ENCODE measurements at places on chromosomes 7 and 10.

DNA sequence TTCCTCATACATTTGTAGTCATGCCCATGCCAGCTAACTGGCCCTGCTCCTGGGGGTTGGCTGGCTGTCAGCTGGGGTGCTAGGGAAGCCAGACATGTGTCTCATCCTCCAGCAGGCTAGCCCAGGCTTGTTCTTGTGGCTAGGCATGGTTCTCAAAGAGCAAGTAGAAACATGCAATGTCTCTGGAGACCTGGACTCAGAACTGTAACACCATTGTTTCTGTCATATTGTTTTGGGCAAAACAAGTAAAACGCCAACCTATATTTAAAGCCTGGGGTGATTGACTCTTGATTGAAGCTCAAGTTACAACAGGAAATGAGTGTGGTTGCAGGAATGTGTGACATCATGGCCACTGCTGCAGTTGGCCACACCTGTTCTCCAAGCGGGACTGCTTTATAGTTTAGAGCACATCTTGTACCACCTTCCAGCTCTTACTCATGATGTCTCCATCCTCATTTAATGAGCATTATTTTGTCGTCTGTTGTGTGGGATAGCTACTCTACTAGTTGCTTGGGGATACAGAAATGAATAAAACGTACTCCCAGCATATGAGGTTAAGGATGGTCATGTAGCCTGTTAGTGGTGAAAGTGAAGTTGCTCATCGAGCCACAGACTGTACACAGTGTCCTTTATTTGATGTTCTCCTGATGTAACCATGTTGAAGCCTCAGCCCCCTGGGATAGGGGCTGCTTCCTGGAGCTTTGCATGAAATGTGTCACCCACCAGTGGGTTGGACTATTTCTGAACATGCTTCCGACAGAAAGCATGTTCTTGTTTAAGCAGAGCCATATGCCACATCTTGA lies 168.4 kb downstream of the SORCS3 start:
- no peak for DNase-seq

GRCh38 chr10:101721806-101722205 lies 26.8 kb upstream of the FBXW4 start:
- no peak for DNase-seq

DNA sequence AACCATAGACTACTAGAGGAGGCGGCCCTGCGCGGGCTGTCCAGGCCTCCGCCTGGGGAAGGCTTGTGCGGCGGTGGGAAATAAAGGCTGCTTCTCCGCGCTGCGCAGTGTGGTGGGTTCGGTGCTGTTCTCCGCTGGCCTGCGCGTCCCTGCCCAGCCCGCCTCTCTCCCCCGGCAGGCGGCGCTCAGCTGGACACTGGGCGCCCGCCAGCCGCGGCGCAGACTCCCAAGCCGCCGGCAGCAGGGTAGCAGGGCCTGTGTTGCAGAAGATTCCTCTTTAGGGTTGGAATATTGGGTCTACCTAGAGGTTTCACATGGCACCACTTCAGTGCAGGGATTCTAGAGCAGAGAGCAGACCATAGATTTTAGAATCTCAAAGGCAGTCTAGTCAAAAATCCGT lies 66.1 kb upstream of the ZPBP start:
- DNase-seq = no peak

DNA sequence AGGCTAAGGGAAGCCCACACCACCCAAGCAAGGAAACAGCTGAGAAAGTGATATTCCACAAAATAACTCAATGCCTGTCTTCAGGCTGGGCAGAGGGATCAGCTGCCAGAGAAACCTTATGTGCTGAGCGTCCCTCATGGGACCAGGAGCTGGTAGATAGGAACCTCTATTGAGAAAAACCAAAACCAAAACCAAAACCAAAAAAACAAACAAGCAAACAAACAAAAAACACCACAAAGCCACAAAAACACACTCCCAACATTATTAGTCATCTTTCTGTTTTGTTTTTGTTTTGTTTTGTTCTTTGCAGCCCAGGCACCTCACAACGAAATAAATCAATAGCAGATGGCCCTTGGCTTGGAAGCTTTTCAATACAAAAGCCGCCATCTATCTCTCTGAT lies 760.8 kb upstream of the CELF2 start:
- no peak for DNase-seq

GRCh38 chr7:91398341-91398740 lies 134.1 kb downstream of the FZD1 start:
- no peak for DNase-seq

DNA sequence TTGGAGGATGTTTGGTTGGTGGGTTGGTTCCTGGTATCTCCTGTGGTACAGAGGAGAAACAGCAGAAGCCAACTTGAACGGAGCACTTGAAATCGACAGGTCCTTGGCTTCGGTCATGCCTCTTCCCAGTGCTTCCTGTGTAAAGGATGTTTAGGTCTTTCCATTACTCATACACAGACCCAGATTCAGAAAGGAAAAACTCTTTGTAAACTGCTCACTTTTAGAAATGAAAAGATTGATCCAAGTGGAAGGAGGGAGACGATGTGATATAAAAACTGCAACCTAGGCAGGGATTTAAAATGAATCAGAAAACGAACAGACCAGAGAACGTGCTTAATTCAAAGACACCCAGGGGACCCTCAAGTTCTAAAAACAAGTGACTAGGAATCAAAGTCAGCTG lies 338.4 kb downstream of the GALNT17 start:
- no peak for DNase-seq

DNA sequence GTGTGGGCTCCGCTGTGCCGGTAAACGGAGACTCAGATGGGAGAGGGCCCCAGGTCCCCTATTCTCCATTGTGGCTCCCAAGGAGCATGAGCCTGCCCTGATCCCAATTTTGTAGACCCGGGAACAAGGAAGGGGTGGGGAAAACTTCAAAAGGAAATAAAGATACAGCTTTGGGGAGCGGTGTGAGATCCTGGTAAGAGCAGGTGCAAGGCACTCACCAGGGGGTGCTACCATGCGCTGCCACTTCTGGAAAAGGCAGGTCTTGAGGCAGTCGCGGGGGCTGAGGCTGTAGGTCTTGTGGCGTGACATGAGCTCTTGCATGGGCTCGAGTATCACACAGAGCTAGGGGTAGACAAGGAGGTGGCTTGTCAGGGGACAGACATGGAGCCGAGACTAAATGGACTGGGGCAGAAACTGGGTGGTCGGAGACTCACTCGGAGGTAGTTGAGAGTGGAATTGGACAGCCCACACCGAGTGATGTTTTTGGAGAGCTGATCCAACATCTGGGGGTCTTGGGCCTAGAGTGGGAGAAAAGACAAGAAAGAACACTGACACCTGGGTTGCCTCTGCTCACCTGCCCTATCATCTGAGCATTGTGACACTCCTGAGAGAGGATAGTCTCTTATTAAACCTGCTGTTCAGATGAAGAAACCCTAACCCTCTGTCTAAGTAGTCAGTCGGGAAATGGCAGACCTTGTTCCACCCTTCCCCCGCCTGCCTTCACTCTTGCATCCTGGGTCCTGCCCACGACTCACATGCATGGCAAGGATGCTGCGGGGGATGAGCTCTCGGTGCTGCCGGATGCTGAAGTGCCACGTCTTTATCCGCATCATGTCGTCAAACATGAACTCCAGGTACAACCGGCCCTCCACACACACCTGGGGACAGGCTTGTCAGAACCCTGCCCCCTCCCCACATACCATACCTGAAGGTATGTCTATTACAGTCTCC lies 10.7 kb downstream of the LDB1 start:
- DNase-seq = no peak

- DNase-seq = no peak
Observed at GRCh38 chr7:157043745-157044144, 33.3 kb upstream of the MNX1 start.

DNA sequence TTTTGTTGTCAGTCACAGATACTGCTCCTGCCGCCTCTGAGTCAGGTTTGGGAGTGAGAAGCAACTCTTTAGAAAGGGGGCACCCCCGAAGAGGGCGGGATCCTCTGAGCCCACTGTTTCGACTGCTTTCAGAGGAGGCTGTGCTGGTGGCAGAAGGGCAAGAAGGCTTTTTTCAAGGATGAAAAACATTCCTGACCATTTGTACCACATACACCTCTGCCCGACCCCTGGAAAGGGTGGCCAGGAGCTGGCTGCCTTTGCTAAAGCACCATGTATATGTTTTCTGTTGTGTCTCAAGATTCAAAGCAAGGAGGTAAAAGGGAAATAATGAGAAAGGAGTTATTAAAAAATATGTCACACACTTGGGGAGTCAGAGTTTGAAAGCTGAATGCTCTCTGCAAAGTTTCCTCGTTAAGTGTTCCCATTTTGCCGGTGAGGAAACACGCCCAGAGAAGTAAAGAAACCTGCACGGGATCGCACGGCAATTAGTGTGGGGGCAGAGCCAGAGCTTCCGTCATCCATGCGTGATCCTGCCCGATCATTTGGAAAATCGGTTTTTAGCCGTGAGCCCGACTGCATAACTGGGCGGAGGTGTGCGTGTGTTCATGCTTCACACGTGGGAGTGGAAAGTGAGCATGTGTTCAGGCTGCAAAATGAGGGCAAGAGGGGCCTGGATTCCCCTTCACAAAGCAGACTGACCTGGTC lies 163.2 kb downstream of the ADAM12 start:
- no peak for DNase-seq

DNA sequence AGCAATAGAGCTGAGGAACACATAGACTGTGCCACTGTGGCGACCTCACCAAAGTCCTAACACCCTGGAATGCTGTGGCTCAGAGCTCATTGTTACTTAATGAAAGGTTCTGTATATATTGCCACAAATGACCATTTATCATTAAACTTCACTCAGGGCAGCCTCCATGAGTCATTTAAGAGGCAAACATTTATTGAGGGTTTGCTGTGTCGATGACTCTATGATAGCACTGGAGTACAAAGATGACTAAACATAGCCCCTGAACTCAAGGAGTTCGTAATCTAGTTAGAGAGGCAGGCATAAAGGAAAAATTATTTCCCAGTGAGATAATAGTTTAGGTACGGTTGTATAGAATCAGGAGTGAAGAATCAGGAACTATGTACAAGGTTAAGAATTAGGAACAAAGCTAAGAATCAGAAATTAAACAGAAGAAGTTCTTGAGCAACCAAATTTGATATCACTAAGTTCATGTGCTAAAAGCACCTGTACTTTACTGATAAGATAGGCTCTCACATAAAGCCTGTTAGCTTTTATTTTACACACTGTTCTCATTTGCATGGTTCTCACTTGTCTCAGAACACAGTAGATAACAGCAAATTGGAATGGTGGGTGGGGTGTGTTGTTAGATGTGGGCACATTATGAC lies 7.9 kb downstream of the ENTPD7 start:
- DNase-seq = no peak

DNA sequence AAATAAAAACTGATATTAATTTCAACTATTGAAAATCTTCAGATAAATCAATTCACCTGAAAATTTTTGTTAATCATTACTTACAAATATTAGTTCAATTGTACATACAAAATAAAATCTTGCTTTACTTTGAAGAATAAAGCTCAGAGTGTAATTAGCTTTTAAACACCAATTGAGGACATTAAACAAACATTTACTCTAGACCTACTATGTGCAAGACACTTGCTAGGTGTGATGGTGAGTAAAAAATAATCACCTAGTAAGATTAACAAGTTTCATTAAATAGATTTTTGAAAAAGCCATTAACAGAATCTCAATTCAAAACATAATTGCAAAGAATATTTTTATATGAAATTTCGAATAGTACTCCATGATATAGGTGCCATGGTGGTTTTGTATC lies 3.9 kb upstream of the MLLT10 start:
- no peak for DNase-seq

DNA sequence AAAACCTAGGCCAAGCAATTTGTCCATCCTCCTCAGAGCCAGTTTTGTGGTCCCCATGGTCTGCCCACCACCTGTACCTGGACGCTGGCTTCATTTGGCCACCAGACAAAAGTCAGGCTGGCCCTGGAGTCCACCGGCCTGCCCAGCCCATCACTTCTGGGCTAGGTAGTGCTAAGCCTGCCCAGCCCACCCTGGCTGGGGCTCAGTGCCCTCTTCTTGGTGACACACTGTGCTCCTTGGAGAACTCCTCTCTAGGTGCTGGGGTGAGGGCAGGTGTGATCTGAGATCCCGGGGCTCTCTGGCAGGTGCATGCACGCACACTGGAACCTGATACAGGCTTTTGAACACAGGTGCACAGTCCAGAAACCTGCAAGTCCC lies 1.1 kb downstream of the AIFM2 start:
- no peak for DNase-seq

DNA sequence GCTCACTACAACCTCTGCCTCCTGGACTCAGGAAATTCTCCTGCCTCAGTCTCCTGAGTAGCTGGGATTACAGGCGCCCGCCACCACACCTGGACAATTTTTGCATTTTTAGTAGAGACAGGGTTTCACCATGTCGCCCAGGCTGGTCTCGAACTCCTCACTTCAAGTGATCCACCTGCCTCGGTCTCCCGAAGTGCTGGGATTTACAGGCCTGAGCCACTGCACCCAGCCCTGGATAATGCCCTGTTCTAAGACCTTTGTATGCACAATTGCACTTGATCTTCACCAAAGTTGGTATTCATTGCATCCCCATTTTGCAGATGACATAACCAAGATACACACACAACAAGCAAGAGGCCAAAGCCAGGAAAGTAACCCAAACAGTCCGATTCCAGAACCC lies 97.7 kb upstream of the CARD11 start:
- no peak for DNase-seq

DNA sequence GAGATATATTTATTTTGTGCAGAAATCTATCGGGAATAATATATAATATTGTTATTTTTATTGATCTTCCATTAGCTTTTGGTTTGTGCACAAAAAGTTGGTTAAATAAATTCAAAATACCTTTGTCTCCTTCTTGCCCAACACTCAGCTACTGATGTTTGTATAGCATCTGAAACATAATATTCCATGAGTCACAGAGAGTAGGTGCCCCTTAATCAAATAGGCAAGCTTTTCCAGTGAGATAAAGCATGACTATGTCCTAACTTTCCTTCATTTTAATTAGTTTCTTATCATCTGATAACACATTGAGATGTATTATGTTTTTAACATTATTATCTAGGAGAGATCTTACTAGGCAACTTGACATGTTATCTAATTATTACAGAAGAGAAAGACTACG lies 432.2 kb downstream of the KIF20B start:
- DNase-seq = no peak

DNA sequence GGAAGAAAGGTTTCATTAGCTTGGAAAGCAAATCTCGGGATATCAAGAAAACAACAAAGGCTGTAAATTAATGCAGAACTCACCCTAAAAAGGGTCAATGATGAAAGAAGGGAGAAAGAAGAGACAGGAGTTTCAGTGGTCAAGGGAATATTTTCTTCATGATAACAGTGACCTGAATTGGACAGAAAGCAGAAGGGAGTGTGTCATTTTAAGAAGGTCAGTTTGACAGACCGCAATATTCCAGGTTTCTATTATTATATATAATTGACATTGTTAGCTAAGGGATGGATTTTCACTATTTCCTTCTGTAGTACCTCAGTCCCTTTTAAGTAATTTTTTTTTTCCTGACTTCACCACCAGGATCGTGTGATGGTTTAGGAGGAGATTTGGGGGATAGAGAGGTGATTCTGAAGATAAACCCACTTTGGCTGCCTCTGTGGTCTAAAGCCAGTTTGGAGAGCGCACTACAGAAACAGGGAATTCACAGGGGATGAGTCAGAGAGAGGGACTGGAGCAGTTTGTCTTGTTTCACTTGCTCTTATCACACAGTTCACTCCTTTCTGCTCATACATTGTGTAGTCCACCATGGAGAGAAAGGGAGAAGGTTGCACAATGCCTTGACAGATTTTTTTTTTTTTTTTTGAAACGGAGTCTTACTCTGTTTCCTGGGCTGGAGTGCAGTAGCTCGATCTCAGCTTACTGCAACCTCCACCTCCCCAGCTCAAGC lies 417.9 kb downstream of the AUTS2 start:
- no peak for DNase-seq
